NCI-H345 (cell line): ENCODE measurements at places on chromosomes 2 and 18.

DNA sequence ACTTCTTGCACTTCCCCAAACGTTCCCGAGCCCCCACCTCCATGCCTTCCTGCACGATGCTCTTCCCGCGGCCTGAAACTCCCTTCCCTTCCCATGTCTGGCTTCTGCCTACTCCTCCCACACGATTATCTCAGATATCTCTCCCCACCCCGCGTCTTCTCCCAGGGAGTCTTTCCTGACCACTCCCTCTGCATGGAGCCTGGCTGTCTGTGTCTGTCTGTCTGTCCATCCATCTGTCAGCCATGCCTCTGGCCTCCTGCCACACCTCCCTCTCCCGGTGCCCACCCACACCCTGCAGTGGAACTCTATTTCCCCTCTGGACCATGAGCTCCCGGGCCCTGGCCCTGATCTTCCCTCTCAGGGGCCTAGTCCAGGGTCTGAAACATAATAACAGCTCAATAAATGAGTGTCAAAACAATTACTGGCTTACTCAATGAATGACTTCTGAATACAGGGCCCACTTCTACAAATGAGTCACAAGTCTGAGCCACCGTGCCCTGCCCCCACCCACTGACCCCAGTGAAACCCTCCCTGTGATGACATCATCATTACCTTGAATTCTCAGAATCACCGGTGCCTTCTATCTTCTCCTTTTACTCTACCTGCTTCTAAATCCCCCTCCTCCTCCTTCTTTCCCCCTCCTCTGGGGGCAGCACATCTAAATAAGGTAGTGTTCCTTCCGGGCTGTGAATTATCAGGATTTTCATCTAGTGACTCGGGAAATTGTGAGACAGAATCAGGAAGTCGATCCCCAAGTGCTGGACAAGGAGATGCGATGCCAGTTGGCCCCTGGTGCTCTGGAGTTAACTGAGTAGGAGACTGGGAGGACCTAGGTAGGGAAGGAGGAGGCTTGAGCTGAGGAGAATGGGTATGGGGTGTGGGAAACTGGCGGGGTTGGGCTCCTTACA lies 46.1 kb upstream of the PLB1 start:
- DNase-seq, result no peak

- DNase-seq, result no peak
Measured at GRCh38 chr18:66937546-66937945, 333.7 kb upstream of the CDH19 start.

- no peak for DNase-seq
Measured at GRCh38 chr2:4914036-4914435, 778.1 kb upstream of the SOX11 start.

GRCh38 chr2:73006969-73007710 lies 64.4 kb downstream of the SFXN5 start:
- DNase-seq, result no peak

- no peak for DNase-seq
Measured at GRCh38 chr2:178230396-178230795, 36.1 kb downstream of the OSBPL6 start.

DNA sequence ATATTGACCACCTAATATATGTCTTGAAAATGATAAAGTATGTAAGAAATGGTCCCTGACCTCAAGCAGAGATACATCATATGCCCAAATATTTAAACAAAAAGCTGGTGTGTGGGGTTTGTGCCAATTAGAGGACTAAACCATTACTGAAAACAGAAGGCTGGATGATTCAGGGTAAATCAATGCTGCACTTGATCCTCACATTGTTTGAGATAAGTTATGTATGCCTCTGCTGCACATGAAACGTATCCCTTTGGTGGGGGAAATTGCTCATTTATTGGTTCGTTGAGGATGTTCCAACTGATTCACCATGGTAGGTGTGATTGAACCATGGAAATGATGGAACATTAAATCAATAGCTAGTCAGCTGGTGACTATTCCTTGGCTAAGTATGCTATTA lies 24.7 kb upstream of the DARS1 start:
- no peak for DNase-seq

DNA sequence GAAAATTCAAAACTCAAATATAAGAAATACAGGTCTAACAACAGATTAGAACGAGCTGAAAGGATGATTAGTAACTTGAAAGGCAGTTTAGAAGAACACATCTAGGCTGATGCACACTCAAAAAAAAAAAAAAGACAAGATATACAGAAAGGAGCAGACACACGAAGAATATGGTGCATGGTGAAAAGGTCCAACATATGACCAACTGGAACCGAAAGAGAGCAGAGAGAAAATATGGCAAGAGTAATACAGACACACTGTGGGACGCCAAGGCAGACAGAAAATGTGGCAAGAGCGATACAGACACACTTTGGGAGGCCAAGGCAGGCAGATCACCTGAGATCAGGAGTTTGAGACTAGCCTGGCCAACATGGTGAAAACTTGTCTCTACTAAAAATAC lies 39.8 kb downstream of the NDUFA10 start:
- DNase-seq, result no peak

DNA sequence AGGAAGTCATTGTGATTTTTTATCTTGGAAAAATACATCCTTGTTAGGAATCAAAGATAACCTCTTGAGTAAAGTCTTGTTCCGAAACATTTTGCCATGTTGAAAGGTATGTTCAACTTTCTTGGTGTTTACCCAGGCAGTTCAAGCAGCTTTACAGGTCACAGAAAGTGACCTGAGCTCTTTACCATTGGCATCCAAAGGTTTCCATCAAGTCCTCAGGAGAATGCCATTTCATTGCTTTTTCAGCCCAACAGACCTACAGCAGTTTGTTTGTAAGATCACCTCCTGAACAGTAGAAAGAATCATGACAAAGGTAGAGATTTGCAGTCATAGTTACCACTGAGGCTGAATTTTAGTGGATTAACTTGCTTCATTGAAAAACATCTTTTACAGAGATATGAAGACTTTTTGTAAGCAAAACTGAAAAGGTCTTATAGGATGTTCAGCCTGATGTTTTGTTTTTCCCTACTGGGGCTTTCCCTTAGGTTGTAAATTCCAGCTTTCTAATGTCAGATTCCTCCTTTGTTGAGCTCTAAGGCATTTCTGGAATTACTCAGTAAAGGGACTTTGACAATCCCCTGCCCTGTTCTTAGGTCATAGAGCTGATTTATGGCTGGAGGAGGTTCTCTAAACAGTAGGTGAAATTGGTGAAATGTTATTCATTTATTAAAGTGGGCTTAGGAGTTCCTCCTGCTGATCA lies 236.8 kb upstream of the RBMS1 start:
- no peak for DNase-seq

DNA sequence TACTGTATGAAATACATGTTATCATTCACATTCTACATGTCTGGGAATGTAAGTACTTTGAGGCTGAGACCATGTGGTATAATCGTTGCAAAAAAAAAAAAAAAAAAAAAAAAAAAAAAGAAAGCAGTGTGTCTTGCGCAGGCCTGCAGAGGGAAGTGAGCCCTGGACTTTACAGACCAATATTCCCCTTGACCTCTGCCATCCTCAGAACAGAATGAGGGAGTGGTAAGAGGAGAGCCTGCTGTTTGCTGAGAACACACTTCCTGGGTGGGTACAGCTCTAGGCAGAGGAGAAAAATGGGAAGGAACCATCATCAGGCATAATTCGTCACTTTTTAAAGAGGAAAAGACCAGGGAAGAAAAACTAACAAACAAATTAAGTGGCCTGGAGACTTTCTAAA lies 28.8 kb upstream of the TBC1D8 start:
- DNase-seq, result no peak

GRCh38 chr2:227376656-227377396 lies 2.3 kb downstream of the TM4SF20 start:
- peak; percentile 12 for DNase-seq
